Ureter (tissue), 1 donor: ENCODE measurements at places on chromosomes 4 and X. TPM values are rescaled to one million over a fixed set of nuclear protein-coding genes. Genes with fewer than 3 reads are reported as not detected.

DNA sequence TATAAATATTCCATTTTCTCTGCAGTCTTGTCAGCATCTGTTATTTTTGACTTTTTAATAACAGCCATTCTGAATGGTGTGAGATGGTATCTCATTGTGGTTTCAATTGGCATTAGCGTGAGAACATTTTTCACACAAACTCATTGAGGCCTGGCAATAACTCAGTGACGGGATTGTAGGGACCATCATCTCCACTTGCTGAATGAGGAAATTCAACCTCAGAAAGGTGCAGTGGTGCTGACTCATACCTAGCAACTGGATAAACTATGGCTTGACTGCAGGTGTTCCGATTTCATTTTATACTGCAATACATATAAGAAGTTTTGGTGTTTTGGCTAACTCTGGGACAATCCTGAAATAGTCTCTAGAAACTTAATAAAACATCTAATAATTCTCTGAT is 88.3 kb upstream of the DDIT4L start:
- DNase-seq = no peak

DNA sequence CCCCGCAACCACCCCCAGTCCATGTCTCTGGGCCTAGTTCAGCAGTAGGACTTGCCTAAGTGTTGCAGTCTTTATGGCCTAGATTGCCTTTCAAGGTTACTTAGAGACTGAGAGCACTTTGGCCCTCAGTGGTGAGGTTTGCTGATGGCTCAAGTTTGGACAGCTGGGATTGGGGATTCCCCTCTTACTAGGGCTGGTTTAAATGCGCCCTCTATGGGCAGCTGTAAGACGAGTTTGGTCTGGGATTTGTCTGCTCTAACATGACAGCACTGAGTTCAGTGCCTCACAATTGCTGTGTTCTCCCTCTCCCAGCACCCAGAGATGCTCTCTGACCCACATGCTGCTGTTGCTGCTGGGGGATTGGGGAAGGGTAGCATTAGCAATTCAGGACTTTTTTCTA is 23.1 kb downstream of the DACH2 start:
- no peak for DNase-seq

- DNase-seq = no peak
Measured at GRCh38 chr4:107896646-107897045, 34.7 kb upstream of the CYP2U1 start.

- no peak for DNase-seq
Measured at GRCh38 chr4:77734928-77735327, 84.2 kb downstream of the CNOT6L start.

DNA sequence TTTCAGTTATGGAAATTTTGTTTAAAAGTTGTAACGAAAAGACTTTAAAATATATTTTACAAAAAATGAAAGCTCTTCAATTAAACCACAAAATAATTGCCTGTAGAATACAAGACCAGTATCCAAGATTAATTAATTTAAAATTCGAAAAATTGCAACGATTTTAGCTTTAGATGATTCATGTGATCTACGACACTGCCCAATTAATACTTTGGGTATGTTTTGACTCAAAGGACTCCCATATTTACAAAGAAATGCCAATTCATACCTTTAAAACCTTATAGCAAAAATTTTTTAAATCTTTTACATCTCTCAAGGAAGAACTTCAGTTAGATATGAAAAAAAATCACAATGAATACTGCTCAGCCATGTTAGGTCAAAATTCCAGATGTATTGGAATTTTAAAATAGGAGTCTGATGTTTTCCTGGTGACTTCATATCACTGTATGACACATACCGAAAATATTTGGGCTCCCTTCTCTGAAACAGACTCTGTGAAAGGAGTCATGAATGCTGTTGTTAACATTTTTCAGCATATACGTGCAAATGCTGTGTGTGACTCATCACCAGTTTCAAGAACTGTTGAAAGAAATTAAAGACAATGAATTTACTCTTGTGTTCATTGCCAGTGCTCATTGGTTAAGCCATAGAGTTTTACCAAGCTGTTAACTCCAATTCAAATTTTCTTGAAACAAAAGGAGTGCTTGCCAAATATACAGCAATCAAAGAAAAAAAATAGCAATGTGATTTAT is 13.8 kb upstream of the SMS start:
- no peak for DNase-seq

DNA sequence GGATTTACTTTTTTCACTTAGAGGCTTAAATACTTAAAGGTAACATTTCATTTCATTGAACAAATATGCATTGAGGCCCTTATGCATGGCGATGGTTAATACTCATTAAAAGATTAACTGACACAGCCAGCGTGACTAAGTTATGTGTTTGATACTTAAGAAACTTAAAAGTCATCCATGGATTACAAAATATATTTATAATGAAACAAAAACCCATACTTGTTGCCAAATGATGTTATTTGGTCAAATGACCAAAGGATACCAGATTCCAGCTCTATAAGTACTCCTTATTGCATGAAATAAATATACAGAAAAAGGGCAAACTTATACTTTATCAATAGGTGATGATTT is 26.7 kb downstream of the ZNF330 start:
- DNase-seq = no peak

GRCh38 chrX:115029869-115030570 is 12.6 kb upstream of the IL13RA2 start:
- DNase-seq = no peak

GRCh38 chrX:11412715-11413623 is 119.8 kb downstream of the AMELX start:
- no peak for DNase-seq

- DNase-seq = no peak
Measured at GRCh38 chr4:53778155-53778554, 186.9 kb upstream of the LNX1 start.

DNA sequence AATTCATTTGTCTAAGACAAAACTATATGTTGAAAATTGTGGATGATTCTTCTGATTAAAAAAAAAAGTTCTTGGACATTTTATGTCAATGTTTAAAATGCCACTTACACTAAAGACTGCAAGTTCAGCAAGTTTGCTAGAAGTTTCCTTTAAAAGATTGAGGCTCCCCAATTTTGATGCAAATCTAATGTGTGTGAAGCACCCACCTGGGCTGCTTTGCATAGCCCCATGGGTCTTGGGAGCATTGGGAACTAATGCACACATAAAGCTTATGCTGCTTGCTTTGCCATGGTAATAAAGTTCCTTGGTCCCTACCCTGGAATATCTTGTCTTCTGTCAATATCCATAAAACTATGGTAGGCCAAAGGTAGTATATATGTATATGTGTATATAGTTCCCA is 725.9 kb upstream of the GRID2 start:
- no peak for DNase-seq

DNA sequence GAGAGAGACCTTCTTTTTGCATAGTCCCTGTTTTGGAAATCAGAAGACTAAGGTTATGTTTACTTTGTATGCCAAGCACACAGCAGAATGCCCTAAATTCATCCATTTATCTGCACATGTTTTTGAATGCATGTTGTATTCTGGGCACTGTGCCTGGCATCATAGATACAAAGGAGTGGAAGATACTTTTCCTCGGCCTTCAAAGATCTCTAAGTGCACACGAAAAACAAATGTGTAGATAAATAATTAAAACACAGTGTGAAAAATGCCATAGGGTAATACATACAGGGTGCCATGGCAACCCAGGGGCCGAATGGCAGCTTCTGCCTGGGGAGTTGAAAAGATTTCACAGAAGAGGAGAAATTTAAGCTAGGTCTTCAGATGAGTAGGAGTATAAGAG is 390.6 kb upstream of the ATOH1 start:
- no peak for DNase-seq

GRCh38 chrX:21781976-21782375 is 24.1 kb upstream of the SMPX start:
- no peak for DNase-seq

- DNase-seq = no peak
Measured at GRCh38 chrX:11567528-11568220, 98.0 kb downstream of the ARHGAP6 start.

DNA sequence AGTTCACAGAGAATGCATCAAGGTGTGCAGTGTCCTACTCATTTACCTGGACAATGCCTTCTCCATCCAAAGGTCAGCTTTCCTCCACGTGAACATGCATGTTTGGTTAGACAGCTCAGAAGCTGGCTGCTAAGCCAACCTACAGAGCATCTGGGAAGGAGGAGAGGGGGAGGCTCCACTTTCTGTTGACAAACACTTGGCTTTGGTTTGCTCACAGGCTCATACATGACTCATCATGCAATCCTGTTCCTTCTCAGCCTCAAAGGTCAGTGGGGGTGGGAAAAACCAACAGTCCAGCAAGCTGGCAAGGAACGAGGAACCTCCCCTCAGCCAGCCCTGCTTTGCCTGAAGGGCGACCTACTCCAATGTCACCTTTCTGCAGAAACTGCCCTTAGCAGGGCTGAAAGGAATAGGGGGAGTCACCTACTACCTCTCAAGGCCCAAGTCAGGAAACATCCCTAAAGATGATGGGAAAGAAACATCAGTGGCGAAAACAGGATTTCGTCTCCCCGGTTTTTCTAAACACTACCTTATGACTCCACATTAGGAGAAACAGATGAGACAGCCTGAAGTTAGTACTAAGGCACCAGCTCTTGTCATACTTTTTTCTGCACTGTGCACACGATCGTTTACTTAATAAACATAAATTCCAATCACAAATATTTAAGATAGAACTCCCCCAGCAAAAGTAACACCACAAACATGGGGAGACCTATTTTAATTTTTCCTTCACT is 37.9 kb downstream of the RELL1 start:
- DNase-seq = peak; percentile 75

The MAGEE1 gene
- total RNA-seq = 3.2 TPM

The PGK1 gene
- 359 TPM for total RNA-seq

The CXXC4 gene
- 1.4 TPM for total RNA-seq

The DCAF12L2 gene
- total RNA-seq = 0.34 TPM

The ENAM gene
- 0.05 TPM for total RNA-seq
